ENCODE measurements at places on chromosomes 11 and 22.
A peak's percentile ranks its signal among the peaks of the same experiment; 100 is the strongest.

- DNase-seq, result no peak
- no peak overlapping the region for H3K27ac ChIP-seq
- no peak overlapping the region for H3K4me3 ChIP-seq
- no peaks in the 10 kb centered on the region for H3K4me1 ChIP-seq
These were observed 324.2 kb downstream of the TMEM135 start for GRCh38 chr11:87361891-87362290.

- DNase-seq, result no peak
- no peak overlapping the region for H3K27ac ChIP-seq
- no peak overlapping the region for H3K4me3 ChIP-seq
These were observed 842.7 kb upstream of the CCDC90B start for GRCh38 chr11:84128840-84129239.

DNA sequence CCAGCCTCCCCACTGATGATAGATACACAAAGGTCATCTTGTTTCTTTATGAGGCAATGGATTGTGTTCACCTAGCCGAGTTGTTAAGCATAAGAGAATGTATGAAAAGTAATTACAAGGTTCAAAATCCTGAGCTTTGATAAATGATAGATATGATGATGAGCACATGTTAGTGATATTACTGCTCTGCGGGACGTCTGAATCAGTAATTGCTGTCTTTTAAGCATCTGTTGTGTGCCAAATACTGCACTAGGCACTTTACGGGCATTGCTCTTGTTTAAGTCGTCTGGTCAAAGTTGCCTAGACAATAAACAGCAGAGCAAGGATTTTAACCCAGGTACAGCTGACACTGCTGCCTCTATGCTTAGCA, 559 bp upstream of the RNF141 start:
- H3K4me1 ChIP-seq, result no peaks in the 10 kb centered on the region
- peak overlapping the region; percentile 94 for H3K4me3 ChIP-seq
- H3K36me3 ChIP-seq, result no peaks in the 10 kb centered on the region
- peak; percentile 0 for DNase-seq
- no peaks in the 10 kb centered on the region for H3K27me3 ChIP-seq
- H3K27ac ChIP-seq, result peak overlapping the region; percentile 96

DNA sequence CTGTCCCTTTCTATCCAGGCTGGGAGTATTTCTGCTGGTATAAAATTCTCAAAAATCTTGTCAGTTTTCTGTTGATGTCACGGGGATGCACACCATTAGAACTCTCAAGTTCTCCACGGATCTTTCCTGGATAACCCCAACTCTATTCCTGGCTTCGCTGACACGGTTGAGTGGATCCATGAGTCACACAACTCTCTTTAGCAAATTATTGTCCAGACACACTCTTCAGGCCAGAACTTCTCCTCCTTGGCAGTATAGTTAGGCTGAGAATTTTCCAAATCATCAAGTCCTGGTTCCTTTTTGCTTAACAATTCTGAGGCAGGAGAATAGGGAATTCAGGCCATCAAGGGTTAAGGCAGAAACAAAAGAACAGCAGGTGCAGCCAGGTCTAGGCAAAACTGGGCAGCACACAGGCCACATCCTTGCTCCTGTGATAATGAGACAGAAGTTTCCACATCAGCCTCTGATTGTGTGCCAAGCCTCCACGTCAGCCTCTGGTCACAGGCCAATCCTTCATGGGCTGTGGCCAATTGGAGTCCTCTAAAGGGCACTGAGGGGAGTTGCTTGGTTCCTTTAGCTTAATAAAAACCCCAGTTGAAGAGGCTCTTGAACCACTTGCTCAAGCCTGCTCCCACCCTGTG, 5.7 kb upstream of the ACAT1 start:
- no peaks in the 10 kb centered on the region for H3K4me1 ChIP-seq
- no peak overlapping the region for H3K27ac ChIP-seq
- no peaks in the 10 kb centered on the region for H3K36me3 ChIP-seq
- no peaks in the 10 kb centered on the region for H3K27me3 ChIP-seq
- no peak overlapping the region for H3K4me3 ChIP-seq

DNA sequence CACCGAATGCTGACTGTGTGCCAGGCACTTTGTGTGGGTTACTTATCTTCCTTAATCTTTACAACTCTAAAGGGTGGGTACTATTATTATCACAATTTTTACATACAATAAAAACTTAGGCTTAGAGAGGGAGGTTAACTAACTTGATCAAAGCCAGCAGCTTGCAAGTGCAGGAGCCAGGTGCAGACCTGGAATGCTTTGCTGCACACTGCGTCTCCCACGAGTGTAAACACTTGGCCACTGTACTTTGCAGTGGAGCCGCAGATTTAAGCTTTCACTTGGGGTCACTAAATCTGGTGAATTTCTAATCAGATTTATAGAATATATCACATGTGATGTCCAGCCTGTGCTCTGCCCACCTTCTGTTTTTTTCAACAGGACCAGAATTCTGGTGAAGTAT, 36.7 kb downstream of the AMOTL1 start:
- peaks cover 22% of the 10 kb centered on the region for H3K36me3 ChIP-seq
- no peaks in the 10 kb centered on the region for H3K4me1 ChIP-seq
- H3K27ac ChIP-seq, result no peak overlapping the region
- no peak overlapping the region for H3K4me3 ChIP-seq
- no peaks in the 10 kb centered on the region for H3K27me3 ChIP-seq

DNA sequence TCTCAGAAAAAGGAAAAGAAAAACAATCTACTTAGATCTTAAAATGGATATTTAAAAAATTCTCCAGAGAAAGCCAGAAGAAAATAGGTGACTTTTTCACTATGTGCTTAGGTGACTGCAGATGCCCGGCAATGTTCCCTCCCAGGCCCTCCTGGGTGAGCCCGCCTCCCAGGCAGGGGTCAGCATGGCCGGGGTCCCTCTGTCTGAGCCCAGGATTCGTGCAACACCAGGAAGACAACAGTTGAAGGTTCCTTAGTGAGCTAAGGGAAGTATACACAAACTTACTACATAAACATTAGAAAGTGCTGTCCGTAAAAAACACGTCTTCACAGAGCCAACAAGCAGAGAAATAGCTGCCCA, 11.6 kb downstream of the MAPK8IP2 start:
- H3K36me3 ChIP-seq, result no peaks in the 10 kb centered on the region
- peaks cover 5% of the 10 kb centered on the region for H3K4me1 ChIP-seq
- H3K27me3 ChIP-seq, result peaks cover 27% of the 10 kb centered on the region

DNA sequence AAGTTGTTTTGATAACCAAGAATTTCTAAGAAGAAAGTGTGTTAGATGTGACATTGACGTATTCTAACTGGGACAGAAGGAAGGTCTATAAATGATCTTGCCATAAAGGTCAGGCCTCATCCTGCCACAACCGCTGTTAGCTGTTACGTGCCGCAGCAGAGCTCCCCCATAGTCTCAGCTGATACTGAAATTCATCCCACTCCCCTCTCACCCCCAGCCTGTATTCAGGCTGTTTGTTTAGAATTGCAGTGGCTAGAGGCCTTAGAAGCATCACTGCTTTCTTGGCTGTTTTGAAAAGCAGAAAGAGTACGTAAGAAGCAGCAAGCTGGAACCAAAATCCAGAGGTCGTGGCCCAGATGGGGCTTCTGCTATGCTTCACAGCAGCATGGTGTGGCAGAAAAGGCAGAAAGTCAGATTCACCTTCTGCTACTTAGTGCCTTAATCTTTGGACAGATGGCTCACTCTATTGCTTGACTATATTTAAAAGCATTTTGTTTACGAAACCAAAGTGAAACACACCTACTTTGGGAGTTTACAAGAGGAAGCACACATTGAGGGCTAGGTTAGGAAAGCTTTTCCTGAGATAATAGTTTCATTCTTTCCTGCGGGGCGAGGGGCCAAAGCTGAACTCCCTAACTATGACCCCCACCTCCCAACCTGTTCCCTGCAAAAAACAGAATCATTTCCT, 950 bp upstream of the LAYN start:
- no peak for DNase-seq
- H3K27me3 ChIP-seq, result peaks cover 65% of the 10 kb centered on the region
- no peak overlapping the region for H3K27ac ChIP-seq
- no peak overlapping the region for H3K4me3 ChIP-seq

DNA sequence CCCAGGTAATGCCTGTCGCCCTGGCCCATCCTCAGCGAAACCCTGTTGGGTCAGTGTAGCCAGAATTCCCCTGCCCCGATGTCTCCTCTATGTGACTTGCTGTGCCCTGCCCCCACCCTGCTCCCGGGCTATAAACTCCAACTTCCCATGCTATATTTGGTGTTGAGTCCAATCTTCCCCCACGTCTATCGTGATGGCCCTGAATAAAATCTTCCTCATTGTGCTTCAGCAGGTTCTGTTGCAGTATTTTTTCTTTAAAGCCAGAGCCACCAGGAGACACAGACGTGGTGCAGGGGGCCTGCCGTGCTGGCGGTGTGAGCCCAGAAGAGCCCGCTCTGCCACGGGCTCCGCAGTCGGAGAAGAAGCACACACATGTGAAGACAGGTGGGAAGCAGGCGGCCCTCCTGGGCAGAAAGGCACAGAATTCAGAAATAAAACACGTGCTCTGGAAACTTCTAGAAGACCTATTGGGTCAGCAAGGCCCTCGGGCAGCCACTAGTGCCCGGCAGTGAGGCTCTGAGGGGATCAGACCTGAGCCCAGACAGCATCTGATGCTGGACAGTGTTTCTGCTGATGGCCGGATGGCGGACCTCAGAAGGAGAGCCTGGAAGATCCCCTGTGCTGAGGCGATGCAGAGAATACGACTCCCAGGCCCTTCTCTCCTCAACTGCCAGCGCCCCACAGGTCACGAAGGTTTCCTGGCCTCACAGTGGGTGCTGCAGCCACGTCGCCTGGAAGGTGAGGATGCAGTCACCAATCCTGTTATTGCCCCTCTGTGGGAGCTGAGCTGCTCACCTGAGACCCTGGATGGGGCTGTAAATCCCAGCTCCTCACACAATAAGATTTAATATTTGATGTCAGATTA, 501.9 kb downstream of the BRD1 start:
- H3K4me1 ChIP-seq, result no peaks in the 10 kb centered on the region
- DNase-seq, result no peak
- H3K4me3 ChIP-seq, result no peak overlapping the region
- no peaks in the 10 kb centered on the region for H3K36me3 ChIP-seq

GRCh38 chr11:128335729-128336128, 251.6 kb downstream of the ETS1 start:
- H3K27ac ChIP-seq, result no peak overlapping the region
- no peak for DNase-seq
- H3K27me3 ChIP-seq, result no peaks in the 10 kb centered on the region
- no peak overlapping the region for H3K4me3 ChIP-seq
- H3K36me3 ChIP-seq, result no peaks in the 10 kb centered on the region

DNA sequence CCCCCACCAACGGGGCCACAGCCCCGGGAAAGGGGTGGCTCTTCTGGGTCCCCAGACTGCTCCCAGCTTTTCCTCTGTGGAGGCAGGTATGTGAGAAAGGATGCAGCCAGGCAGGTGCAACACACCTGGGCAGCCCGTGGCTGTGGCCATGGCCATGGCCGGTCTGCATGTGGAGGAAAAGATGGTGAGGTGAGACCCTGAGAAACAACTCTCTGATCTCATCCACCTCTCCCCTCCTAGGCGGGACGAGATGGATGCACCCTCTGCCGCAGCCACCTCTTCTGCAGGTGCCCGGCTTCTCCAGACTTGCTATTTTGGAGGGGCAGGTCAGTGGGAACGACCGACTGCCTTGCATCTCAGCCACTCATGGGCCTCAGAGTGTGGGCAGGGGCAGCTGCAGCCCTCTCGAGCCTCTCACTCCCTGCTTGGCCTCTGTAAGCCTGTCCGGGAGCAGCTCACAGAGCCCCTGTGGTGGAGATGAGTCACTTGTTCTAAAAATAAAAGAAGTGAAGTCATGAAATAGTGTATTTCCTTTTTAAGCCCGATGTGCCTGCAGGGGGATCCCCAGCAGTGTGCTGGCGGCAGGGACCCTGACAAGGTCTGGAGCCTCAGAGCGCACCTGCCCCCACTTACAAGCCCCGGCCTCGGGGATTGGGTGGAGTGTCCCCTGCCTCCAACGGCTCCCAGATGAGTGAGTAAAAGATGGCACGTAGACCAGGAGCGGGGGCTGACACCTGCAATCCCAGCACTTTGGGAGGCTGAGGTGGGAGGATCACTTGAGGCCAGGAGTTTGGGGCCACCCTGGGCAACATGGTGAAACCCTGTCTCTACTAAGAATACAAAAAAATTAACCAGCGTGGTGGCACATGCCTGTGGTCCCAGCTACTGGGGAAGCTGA, 10.7 kb downstream of the SMIM38 start:
- no peaks in the 10 kb centered on the region for H3K4me1 ChIP-seq
- H3K27ac ChIP-seq, result no peak overlapping the region
- H3K27me3 ChIP-seq, result no peaks in the 10 kb centered on the region

- H3K4me3 ChIP-seq, result no peak overlapping the region
- no peak for DNase-seq
- peaks cover 11% of the 10 kb centered on the region for H3K4me1 ChIP-seq
- no peak overlapping the region for H3K27ac ChIP-seq
- H3K27me3 ChIP-seq, result no peaks in the 10 kb centered on the region
- no peaks in the 10 kb centered on the region for H3K36me3 ChIP-seq
These were observed 26.8 kb upstream of the TSKU start for GRCh38 chr11:76756341-76756741.

DNA sequence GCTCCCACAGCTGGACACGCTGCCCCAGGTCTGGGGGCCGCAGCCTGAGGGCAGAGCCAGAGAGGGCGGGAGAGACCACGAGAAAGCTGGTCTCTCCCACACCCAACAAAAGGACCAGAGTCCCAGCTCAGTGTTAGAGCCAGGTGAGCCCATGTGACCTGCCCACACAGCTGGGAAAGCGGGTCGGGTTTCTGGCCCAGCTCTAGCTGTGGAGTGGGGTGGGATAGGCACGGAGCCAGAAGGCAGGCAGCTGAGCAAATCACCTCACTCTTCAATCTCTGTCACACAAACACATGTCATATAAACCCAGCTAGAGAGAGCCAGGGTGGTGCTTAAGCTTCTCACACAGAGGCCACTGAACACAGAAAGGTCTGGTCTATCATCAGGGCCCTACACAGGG, 7.8 kb upstream of the EIF3D start:
- DNase-seq, result no peak
- H3K4me3 ChIP-seq, result no peak overlapping the region
- no peaks in the 10 kb centered on the region for H3K4me1 ChIP-seq
- H3K27ac ChIP-seq, result no peak overlapping the region

- no peak overlapping the region for H3K4me3 ChIP-seq
- no peak overlapping the region for H3K27ac ChIP-seq
- peaks cover 68% of the 10 kb centered on the region for H3K36me3 ChIP-seq
These were observed 17.6 kb downstream of the PPIL2 start for GRCh38 chr22:21683401-21683811.

- no peak overlapping the region for H3K4me3 ChIP-seq
- H3K36me3 ChIP-seq, result peaks cover 64% of the 10 kb centered on the region
- DNase-seq, result no peak
- no peak overlapping the region for H3K27ac ChIP-seq
- H3K4me1 ChIP-seq, result peaks cover 6% of the 10 kb centered on the region
These were observed 22.4 kb downstream of the C22orf23 start for GRCh38 chr22:37930952-37931440.

GRCh38 chr11:132036220-132036619, 665.8 kb downstream of the NTM start:
- no peaks in the 10 kb centered on the region for H3K4me1 ChIP-seq
- H3K27me3 ChIP-seq, result peaks cover 11% of the 10 kb centered on the region
- no peak overlapping the region for H3K4me3 ChIP-seq
- no peak overlapping the region for H3K27ac ChIP-seq
- H3K36me3 ChIP-seq, result no peaks in the 10 kb centered on the region
- no peak for DNase-seq

GRCh38 chr11:33533386-33534052, 167.1 kb downstream of the C11orf91 start:
- no peaks in the 10 kb centered on the region for H3K36me3 ChIP-seq
- peaks cover 2% of the 10 kb centered on the region for H3K27me3 ChIP-seq
- H3K4me1 ChIP-seq, result no peaks in the 10 kb centered on the region
- no peak overlapping the region for H3K27ac ChIP-seq
- no peak overlapping the region for H3K4me3 ChIP-seq

Measured in large intestine (tissue), 12 donors.